ENCODE measurements at places on chromosomes 1 and 21. TPM values are rescaled to one million over a fixed set of nuclear protein-coding genes. Genes with fewer than 3 reads are reported as not detected.
A peak's percentile ranks its signal among the peaks of the same experiment; 100 is the strongest.

- no peaks in the 10 kb centered on the region for H3K36me3 ChIP-seq
- no peak overlapping the region for H3K4me3 ChIP-seq
- H3K4me1 ChIP-seq = peaks cover 23% of the 10 kb centered on the region
- DNase-seq = no peak
These were observed 6.8 kb downstream of the RGS8 start for GRCh38 chr1:182677397-182678098.

- DNase-seq = no peak
- no peaks in the 10 kb centered on the region for H3K27me3 ChIP-seq
- no peaks in the 10 kb centered on the region for H3K4me1 ChIP-seq
- no peak overlapping the region for H3K4me3 ChIP-seq
- H3K36me3 ChIP-seq = no peaks in the 10 kb centered on the region
These were observed 264.7 kb downstream of the KIF26B start for GRCh38 chr1:245419461-245419978.

DNA sequence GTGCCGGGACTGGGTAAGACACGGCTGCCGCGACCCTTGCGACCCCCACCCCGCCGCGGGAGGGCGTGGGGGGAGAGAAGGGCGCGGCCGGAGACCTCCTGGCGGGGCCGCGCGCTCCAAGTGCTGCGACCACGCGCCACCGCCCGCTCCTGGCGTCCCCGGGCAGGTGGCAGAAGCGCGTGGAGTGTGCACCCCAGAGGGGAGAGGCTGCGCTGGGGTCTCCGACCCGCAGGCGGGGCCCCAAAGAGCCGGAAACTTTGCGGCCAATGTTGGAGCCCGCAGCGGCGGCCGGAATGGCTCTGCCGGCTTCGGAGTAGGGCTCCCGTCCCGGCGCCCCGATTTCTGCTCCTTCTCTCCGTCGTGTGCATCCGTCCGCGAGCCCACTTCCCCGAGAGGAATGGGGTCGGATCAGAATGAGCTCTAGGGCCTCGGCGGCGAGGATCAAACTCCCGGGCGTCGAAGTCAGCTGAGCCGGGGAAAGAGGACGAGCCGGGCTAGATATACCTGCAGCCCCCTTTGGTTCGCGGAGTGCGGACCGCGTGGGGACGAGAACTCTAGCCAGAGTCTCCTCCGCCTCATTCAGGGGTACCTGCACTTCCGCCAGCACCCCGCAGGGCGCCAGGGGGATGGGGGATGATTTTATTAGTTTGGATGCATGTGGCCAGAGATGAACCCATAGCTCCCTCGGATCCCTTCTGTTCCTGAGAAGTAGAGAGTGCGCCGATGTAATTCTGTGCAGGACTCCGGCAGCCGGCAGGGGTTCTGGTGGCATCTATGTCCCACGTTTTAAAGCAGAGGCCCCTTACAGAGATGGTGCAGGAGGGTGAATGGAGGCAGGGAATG lies 751 bp downstream of the STUM start:
- H3K27me3 ChIP-seq = no peaks in the 10 kb centered on the region
- DNase-seq = no peak
- H3K36me3 ChIP-seq = no peaks in the 10 kb centered on the region
- H3K27ac ChIP-seq = peak overlapping the region; percentile 30

DNA sequence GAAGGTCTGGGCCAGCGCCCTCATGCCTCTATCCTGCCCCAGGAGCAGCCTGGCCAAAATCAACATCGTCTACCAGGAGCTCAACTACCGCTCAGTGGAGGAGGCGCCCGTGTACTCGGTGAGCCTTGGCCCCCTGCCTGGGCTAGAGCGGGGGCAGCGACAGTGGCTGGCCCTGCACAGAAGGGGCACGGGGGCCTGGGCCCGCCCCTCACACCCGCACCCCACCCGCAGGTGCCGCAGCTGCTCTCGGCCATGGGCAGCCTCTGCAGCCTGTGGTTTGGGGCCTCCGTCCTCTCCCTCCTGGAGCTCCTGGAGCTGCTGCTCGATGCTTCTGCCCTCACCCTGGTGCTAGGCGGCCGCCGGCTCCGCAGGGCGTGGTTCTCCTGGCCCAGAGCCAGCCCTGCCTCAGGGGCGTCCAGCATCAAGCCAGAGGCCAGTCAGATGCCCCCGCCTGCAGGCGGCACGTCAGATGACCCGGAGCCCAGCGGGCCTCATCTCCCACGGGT lies 10.8 kb downstream of the SCNN1D start:
- H3K36me3 ChIP-seq = peaks cover 22% of the 10 kb centered on the region
- no peaks in the 10 kb centered on the region for H3K4me1 ChIP-seq
- no peak overlapping the region for H3K4me3 ChIP-seq
- H3K27me3 ChIP-seq = no peaks in the 10 kb centered on the region

DNA sequence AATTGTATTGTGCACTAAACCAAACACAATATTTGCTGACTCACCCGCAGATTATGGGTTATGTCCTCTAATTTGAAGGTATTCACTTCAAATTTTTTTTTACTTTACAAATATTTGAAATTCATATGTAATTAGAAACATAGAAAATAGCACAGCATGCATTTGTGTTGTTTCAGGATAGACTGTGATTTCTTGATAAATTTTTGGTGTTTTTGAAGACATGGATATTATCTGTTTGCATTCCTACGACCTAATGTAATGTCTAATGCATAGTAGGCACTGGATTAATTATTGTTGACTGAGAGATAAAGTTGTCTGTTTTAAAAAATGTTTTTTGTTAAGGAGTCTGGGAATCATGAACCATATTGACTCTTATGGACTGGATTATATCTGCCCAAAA lies 850.2 kb downstream of the BRINP3 start:
- no peaks in the 10 kb centered on the region for H3K4me1 ChIP-seq
- no peaks in the 10 kb centered on the region for H3K36me3 ChIP-seq
- no peak overlapping the region for H3K4me3 ChIP-seq
- H3K27me3 ChIP-seq = no peaks in the 10 kb centered on the region
- no peak overlapping the region for H3K27ac ChIP-seq

GRCh38 chr1:223006917-223007648 lies 136.0 kb downstream of the TLR5 start:
- no peak overlapping the region for H3K4me3 ChIP-seq
- DNase-seq = no peak
- peaks cover 45% of the 10 kb centered on the region for H3K36me3 ChIP-seq
- no peak overlapping the region for H3K27ac ChIP-seq
- no peaks in the 10 kb centered on the region for H3K4me1 ChIP-seq

- H3K27ac ChIP-seq = no peak overlapping the region
- no peaks in the 10 kb centered on the region for H3K36me3 ChIP-seq
- DNase-seq = no peak
These were observed 9.1 kb upstream of the SCYL3 start for GRCh38 chr1:169902751-169903150.

The MORC3 gene
- 24.7 TPM for total RNA-seq

The LAPTM5 gene
- total RNA-seq = 8.2 TPM

The BRDT gene
- not detected for total RNA-seq

Measured in psoas muscle (tissue), 8 donors.